ENCODE measurements at places on chromosomes 3 and 15.

DNA sequence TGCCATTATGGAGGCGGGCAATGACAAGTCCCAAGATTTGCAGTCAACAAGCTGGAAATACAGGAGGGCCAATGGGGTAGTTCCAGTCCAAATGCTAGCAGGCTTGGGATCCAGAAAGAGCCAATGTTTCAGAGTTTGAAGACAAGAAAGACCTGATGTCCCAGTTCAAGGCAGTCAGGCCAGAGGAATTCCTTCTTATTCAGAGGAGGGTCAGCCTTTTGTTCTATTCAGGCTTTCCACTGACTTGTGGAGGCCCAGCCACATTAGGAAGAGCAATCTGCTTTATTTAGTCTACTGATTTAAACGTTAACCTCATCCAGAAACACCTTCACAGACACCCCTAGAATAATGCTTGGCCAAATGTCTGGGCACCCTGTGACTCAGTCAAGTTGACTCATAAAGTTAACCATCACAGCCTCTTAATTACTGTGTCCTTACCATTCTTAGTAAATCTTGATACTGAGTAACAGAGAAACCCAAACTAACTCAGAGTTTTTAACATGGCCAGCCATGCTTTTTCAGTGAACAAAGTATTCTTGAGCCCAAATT lies 50.9 kb upstream of the NPHP3 start:
- no peak for DNase-seq

- DNase-seq, result no peak
Observed at GRCh38 chr3:171459137-171459941, 866 bp downstream of the TNIK start.

DNA sequence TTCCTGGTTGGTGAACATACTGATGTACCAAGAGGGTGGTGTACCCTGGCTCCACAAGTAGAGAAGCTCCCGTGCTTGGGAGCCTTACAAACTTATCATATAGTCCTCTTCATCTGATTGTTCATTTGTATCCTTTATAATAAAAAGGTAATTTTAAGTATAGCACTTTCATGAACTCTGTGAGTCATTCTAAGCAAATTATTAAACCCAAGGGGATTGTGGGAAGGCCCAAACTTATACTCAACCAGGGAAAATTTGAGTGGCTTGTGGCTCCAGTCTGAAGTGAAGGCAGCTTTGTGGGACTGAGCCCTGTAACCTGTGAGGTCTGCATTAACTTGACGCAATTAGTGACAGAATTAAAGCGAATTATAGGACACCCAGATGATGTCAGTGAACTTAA lies 29.0 kb downstream of the TTBK2 start:
- no peak for DNase-seq

GRCh38 chr3:102753901-102754300 lies 319.1 kb downstream of the ZPLD1 start:
- DNase-seq, result no peak

DNA sequence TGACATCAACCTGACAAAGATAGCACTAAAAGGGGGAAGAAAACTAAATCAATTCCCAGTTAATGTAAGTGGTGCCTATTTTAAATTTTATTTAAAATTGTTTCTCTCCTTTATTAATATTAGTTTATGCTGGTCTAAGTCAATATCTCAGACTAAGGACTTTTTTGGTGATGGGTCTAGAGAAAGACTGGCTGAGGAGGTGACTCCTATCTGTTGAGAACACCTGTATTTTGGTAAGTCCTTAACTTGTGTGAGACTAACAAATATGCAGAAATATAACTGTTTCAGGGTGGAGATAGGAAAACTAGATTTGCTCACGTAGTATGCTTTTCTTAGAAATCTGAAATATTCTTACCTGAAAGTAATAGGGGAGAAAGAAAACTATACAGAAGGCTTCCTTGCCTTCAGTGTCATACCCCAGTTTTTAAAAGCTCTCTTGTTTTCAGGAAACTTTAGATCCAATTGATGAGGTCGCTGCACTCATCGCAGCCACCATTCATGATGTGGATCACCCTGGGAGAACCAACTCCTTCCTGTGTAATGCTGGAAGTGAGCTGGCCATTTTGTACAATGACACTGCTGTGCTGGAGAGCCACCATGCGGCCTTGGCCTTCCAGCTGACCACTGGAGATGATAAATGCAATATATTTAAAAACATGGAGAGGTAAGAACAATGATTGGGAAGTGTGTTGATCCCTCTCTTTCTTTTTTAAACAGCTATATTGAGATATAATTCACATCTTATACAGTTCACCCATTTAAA lies 138.9 kb downstream of the PDE8A start:
- no peak for DNase-seq

DNA sequence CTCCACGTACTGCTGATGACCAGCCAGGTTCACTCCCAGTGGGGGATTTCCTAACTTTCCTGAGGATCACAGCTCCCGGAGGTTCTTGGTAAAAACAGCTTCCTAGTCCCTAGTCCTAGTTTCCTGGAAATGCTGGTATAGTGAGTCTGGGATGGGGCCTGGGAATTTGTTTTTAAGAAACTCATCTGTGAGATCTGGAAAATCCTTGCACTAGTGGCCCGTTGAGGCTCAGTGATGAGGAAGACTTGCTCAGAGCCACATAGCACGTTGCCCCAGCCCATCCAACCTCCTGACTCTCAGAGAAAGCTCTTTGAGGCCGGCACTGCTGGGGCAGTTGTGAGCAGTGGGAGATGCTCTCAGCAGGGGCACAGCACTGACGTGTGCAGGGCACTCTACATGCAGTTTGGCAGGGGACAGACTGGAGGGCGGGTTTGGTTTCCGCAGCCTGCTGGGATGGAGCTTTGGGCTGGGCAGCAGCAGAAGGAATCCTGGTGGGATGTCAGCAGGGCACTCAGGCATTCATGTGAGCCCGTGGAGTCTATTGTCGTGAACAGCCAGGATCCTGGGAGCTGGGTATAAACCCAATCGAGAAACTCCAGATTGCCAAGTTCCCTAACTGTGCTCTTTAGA lies 31.6 kb downstream of the SAXO2 start:
- no peak for DNase-seq

DNA sequence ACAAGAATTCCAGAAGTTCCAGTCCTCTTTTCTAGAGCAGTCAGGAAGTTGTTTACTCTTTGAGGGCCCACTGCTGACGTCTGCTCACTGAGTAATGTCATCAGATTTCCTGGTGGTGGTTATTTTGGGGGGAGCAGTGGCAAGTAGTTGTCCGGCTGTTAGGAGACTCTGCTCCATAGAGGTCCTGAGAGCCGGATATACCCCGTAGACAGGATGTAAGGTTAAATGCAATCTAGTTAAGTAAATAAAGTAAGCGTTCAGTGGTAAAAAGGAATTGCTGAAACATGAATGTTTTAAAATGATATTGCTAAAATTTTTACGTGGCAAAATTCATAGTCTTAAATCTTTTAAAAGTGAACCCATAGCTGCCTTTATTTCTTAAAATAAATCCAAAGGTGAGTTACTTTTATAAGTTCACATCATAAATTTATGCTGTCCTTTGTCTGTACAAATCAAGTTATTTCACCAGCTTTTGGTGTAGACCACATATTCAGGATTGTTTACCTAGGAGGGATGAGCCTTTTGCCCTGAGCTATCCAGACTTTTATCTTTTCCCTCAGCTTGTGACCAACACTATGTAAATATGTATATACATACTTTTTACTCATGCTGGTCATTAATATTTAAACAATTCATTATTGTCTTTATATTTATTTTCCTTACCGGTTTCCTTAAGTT lies 65.8 kb downstream of the PDE8A start:
- DNase-seq, result peak; percentile 79

GRCh38 chr15:87940768-87941167 lies 315.8 kb downstream of the NTRK3 start:
- DNase-seq, result no peak

DNA sequence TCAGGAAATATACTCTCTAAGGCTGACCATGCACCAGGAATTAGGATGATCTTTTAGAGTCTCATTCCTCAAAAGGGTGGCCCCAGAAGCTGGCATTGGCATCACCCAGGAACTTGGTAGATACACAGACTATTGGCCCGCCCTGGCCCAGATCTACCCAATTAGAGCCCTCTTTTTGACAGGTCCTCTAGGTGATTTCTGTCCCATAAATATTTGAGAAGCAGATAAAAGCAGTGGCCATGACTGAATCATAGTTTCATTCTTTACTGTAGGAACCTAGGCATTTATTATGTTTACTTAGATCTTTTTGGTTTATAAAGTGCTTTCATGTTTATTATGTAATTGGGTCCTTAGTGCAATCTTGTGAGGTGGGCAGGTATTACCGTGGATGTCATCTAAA lies 7.6 kb downstream of the TLNRD1 start:
- no peak for DNase-seq
